Placental epithelial cell (primary cell): ENCODE measurements at places on chromosomes 5 and 9. TPM values are rescaled to one million over a fixed set of nuclear protein-coding genes. Genes with fewer than 3 reads are reported as not detected.

Gene ANXA2R
- 3.1 and 5.0 TPM in 2 replicates for total RNA-seq

Gene PDE8B
- under 0.01 TPM in 1 of 2 replicates, not detected in the other for total RNA-seq

Gene GKAP1
- 0.39 TPM in 1 of 2 replicates, not detected in the other for total RNA-seq

Gene CTSL
- total RNA-seq: 54.3 and 57.3 TPM in 2 replicates

Gene PRLR
- 16.6 and 25.5 TPM in 2 replicates for total RNA-seq

Gene SPINK6
- total RNA-seq: 0.39 TPM in 1 of 2 replicates, not detected in the other

Gene CENPK
- total RNA-seq: 10.6 TPM in 2 replicates

Gene TNFSF15
- total RNA-seq: 0.22 TPM in 1 of 2 replicates, not detected in the other

Gene NDST1
- 65.2 and 218 TPM in 2 replicates for total RNA-seq

Gene SPATA31A6
- not detected in 2 replicates for total RNA-seq

Gene FOXI1
- not detected in 2 replicates for total RNA-seq

Gene SOHLH1
- not detected in 2 replicates for total RNA-seq

Gene PCA3
- total RNA-seq: 0.39 TPM in 1 of 2 replicates, not detected in the other

Gene TAS2R1
- total RNA-seq: under 0.01 and 0.76 TPM in 2 replicates

Gene MARCOL
- not detected in 2 replicates for total RNA-seq

Gene ZFP62
- 14.9 and 23.9 TPM in 2 replicates for total RNA-seq

Gene CMBL
- 9.4 and 11.4 TPM in 2 replicates for total RNA-seq

Gene CDH6
- total RNA-seq: not detected in 2 replicates

Gene PRR16
- 14.7 and 36.1 TPM in 2 replicates for total RNA-seq

Gene TRIM36
- 0.98 TPM in 1 of 2 replicates, not detected in the other for total RNA-seq

Gene PCDHAC2
- 0.39 TPM in 1 of 2 replicates, not detected in the other for total RNA-seq

Gene SAXO1
- under 0.01 and 0.11 TPM in 2 replicates for total RNA-seq

Gene ADAMTS12
- total RNA-seq: 3.9 and 8.2 TPM in 2 replicates

Gene PCDHA12
- total RNA-seq: under 0.01 and 0.11 TPM in 2 replicates

Gene SVEP1
- total RNA-seq: 0.22 and 0.39 TPM in 2 replicates

Gene LHFPL2
- total RNA-seq: 24.1 and 24.3 TPM in 2 replicates

Gene C7
- total RNA-seq: not detected in 2 replicates

Gene ACTBL2
- 2.7 and 17.7 TPM in 2 replicates for total RNA-seq
